ENCODE measurements at places on chromosomes 16 and 17. TPM values are rescaled to one million over a fixed set of nuclear protein-coding genes. Genes with fewer than 3 reads are reported as not detected.

BRIP1 gene
- total RNA-seq = 0.14 TPM

EME1 gene
- total RNA-seq = 3.9 TPM

ZACN gene
- total RNA-seq = not detected

TBC1D28 gene
- not detected for total RNA-seq

NACA2 gene
- not detected for total RNA-seq

TMEM219 gene
- total RNA-seq = 79.7 TPM
